ENCODE measurements at places on chromosomes 4 and X.

DNA sequence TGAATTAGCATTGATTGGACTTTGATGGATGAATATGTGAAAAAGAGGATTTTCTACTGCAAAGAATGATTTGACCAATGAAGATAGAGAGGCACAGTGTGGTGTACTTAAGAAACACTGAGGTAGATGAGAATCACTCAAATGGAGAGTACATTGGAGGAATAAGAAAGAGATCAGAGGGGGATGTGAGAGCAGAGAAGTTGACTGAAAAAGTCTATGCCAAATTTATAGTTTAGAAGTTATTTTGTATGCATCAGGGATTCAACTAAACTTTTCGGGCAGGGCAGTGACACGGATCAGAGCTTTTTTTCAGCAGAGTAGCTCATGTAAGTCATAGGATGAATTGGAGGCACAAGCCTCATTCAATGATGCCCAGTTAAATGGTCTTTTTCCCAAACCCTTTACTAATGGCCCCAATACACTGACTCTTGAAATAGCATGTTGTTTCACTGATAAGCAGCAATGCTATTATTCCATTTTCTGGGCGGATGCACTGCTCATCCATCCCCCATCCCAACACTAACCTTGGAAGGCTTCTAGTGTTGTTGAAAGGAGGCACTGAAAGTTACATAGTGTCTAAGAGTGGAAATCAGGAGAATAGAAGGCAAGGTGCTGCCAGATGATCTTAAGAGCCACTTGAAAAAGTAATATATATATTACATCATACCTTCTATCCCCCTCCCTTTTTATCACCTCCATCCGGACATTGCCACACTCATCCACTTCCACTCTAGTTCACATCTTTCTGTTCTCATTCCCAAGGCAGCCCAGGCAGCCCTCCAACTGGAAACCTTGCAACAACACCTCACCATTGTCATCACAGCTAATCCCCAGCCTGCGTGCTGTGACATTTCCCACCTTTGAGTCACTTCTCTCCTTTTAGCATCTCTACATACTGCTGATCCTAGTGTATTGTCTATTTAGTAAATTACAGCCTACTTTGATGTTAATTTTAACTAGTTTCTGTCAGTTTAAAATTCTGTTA is 46.1 kb downstream of the ARHGAP24 start:
- no peaks in the 10 kb centered on the region for H3K27me3 ChIP-seq
- H3K36me3 ChIP-seq, result no peaks in the 10 kb centered on the region
- no peaks in the 10 kb centered on the region for H3K4me1 ChIP-seq
- no peak overlapping the region for H3K27ac ChIP-seq
- H3K4me3 ChIP-seq, result no peak overlapping the region

GRCh38 chr4:2935762-2936743 is 27.2 kb downstream of the NOP14 start:
- DNase-seq, result no peak
- H3K4me3 ChIP-seq, result peak overlapping the region; percentile 92
- H3K4me1 ChIP-seq, result peaks cover 15% of the 10 kb centered on the region
- peak overlapping the region; percentile 77 for H3K27ac ChIP-seq
- peaks cover 24% of the 10 kb centered on the region for H3K36me3 ChIP-seq

DNA sequence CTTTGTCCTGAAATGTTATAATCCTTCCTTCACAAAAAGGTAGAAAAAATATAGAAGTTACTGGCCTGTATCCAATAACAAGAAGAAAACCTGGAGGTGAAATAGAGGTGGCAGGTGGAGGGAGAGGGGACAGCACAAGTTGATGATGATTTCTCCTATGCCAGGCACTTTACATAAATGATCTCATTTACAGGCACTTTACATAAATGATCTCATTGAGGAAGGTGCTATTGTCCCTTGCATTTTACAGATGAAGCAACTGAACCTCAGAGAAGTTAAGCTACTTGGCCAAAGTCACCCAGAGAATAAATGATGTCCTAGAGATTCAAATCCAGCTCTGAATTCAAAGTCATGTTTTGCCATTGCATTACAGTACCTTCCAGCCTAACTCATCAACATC is 7.1 kb upstream of the OPHN1 start:
- no peaks in the 10 kb centered on the region for H3K27me3 ChIP-seq
- H3K4me1 ChIP-seq, result peaks cover 3% of the 10 kb centered on the region
- H3K36me3 ChIP-seq, result no peaks in the 10 kb centered on the region

DNA sequence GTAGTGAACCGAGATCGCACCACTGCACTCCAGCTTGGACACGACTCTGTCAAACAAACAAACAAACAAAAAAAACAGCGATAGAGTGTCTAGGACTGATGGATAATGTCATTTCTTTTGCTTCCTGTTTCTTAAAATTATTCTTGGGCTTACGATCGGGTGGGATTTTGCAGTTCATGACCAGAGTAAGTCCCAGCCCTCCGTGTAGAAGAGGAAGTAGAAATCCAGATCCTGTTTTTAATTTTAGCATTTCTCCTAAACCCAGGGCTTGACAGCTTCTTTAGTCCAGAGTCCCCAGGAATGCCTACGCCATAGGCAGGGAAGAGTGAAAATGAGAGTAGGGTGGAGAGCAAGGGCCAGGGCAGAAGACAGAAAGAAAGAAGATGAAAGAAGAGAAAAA is 94.3 kb downstream of the HPRT1 start:
- no peak for DNase-seq
- peaks cover 3% of the 10 kb centered on the region for H3K36me3 ChIP-seq
- no peak overlapping the region for H3K4me3 ChIP-seq
- no peak overlapping the region for H3K27ac ChIP-seq
- H3K27me3 ChIP-seq, result peaks cover 4% of the 10 kb centered on the region

- peak within 1 kb of the TSS; percentile 93 for H3K4me3 ChIP-seq
- peak within 1 kb of the TSS; percentile 82 for H3K27ac ChIP-seq
- H3K36me3 ChIP-seq, result peaks cover 13% of the 10 kb centered on the region
- peaks cover 17% of the 10 kb centered on the region for H3K27me3 ChIP-seq
These were observed at the start of gene TADA2B for GRCh38 chr4:7043284-7044136. Gene TADA2B (plus strand): TSS chr4:7043372. CDS start chr4:7043580, 208 bp downstream.

DNA sequence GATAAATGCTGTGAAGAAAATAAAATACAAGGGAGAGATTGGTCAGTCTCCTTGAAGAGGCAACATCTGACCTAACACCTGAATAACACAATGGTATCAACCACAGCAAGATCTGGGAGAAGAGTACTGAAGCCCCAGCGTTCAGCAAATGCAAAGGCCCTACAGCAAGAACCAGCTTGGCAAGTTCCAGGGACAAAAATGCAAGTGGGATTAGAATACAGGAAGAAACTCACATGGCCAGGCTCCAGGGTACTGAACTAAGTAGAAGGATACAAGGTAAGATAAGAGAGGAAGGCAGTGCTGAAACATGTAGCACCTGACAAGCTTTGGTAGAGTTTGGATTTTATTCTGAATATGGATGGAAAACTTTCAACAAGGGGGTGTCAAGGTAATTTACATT is 3.6 kb downstream of the SMIM14 start:
- H3K27me3 ChIP-seq, result peaks cover 7% of the 10 kb centered on the region
- H3K27ac ChIP-seq, result peak overlapping the region; percentile 40
- no peaks in the 10 kb centered on the region for H3K36me3 ChIP-seq
- H3K4me1 ChIP-seq, result peaks cover 21% of the 10 kb centered on the region
- no peak for DNase-seq
- H3K4me3 ChIP-seq, result no peak overlapping the region
